ENCODE measurements at places on chromosomes 2 and 18.

DNA sequence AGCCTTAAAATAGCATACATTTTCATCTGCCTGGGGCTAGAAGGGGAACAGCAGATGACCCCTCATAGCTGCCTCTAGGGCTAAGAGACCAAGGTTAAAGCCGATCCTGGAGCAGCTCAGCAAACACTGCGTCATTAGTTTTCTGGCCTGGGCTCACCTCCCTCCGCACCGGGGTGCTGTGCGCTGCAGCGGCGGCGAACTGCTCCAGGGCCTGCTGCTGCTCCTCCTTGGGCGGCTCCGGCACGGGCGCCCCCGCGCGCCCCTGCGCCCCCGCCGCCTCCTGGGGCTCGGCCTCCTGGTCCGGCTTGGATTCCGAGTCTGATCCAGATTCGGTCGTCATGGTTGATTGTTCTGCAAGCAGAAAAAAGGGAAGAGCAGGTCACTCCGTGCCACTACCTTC, 55.0 kb downstream of the EPB41L3 start:
- DNase-seq = no peak

DNA sequence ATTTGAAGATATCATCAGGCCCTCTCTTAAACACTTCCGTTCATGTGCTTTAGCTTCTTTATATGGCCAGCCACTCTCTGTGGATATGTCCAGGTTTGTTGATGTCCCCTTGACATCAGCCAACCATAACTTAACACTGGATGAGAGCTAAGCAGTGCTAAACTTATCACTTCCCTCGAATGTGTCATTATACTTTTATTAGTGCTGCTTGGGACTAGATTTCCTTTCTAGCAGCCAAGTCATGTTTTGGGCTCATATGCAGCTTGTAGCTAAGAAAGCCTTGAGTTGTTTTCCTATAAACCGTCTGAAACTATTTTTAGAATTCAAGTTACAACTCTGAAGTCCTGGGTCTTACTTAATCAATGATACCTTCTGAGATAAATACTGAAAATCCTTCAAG, 144.8 kb upstream of the TNP1 start:
- DNase-seq = no peak

DNA sequence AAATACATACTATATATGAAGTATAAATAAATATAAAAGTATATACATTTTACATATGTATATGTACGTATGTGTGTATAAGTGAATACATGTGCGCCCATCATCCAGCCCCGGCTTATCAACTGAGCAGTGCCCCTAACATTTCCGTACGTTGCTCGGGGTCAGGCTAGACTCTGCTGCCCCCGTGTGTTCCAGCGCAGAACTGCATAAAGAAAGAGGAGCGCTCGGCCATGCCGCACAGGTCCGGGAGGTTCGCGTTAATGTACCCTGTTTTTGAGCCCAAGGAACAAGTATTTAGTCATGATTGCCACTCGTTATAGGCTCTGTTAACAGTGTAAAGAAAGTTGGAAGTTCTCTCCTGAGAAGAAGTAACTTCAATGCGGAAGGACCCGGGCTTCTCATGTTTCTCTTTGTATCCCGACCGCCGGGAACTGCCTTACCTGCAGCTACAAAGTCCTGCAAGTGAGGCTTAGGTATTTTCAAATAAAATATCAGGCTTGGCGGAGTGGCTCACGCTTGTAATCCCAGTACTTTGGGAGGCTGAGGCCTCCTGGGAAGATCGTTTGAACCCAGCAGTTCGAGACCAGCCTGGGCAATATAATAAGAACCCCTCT, 55.7 kb downstream of the CD8B2 start:
- DNase-seq = peak; percentile 85

GRCh38 chr2:173659509-173659908, 304.8 kb downstream of the CDCA7 start:
- DNase-seq = no peak

GRCh38 chr2:62227386-62228075, 31.6 kb downstream of the B3GNT2 start:
- DNase-seq = no peak

DNA sequence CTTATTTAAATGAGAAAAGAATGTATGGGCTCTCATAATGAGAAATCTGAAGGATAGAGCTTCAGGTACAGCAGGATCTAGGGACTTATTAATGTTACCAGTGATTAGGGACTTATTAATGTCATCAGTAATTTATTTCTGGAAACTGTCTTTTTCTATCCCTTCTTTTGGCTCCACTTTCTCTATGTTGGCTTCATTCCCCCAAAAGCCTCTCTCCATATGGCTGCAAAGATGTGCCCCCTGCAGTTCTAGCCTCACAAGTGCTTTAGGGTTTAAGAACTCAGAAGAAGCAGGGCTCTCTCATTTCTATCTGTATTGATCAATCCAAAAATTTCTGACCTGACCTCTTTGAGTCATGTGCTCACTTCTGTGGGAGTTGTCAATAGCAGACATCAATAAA, 480.9 kb downstream of the TXNL1 start:
- no peak for DNase-seq

- DNase-seq = no peak
Observed at GRCh38 chr2:102891296-102891695, 129.5 kb downstream of the TMEM182 start.

DNA sequence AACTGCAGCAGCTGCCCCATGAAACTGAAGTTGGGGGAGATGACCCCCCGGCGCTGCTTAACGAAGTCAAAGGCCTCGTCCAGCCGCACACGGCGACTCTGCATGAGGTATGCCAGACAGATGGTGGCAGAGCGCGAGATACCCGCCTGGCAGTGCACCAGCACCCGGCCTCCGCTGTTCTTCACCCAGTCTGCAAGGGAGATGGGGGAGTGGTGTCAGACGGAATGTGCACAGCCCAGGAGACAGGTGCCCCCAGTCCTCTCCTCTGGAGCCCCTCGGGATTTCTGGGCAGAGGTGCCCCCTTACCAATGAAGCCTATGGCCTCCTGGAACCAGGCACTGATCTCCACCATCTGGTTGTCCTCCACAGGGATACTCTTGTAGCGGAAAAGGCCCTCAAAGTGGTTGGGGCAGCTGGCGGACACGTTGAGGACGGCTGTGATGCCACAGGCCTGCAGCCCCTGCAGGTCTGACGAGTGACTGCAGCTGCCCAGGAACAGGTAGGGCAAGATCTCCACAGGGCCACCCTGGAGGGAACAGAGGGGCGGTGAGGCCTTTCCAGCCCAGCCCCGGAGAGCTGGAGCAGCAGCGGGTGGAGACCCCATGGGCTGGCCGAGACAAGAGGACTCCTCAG, 1.3 kb downstream of the DUSP2 start:
- peak; percentile 51 for DNase-seq

DNA sequence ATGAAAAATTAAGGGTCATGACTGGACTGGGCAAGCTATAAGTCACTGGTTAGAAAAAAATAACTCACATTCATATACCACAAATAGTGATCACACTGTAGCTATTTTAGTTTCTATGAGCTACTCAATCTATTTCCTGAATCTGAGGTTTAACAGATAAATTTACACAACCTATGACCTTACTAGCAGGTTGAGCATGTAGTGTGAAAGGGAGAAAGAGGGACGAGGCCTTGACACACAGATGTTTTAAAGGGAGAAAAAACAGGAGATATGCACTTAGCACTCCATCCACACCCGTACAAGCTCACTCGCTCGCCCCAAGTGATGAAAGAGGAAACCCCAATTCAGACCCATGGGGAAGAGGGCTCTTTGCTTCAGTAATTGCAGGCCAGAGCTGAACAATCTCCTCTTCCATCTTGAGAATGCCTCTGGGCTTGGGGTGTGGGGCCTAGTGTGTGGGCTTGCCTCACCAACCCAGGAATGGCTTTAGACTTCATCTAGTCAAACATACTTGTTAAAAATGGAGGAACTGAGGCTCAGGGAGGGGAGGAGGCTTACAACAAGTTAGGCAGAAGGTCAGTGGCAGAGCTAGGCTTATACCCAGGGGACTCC, 10.7 kb downstream of the CYRIA start:
- no peak for DNase-seq

DNA sequence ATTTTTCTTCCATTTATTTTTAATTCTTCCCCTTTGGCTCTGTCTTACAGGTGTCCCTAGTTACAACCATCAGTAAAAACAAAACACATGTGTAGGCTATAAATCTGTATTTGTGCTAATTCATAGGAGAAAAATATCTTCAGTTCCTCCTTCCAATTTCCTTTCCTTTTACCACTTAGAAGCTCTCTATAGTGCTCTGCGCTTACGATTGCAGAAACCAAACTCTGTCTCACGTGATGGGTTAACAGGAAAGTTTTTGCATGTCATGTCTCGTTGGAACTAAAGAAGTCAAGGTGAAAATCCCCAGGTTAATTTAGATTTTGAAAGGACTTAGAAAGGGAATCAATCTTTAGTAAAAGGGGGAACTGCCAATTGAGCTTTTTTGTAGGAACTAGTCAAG, 1390.5 kb upstream of the ZEB2 start:
- no peak for DNase-seq

GRCh38 chr2:187782301-187782700, 228.1 kb upstream of the TFPI start:
- no peak for DNase-seq

GRCh38 chr18:64419156-64419555, 270.3 kb upstream of the LINC00305 start:
- no peak for DNase-seq

DNA sequence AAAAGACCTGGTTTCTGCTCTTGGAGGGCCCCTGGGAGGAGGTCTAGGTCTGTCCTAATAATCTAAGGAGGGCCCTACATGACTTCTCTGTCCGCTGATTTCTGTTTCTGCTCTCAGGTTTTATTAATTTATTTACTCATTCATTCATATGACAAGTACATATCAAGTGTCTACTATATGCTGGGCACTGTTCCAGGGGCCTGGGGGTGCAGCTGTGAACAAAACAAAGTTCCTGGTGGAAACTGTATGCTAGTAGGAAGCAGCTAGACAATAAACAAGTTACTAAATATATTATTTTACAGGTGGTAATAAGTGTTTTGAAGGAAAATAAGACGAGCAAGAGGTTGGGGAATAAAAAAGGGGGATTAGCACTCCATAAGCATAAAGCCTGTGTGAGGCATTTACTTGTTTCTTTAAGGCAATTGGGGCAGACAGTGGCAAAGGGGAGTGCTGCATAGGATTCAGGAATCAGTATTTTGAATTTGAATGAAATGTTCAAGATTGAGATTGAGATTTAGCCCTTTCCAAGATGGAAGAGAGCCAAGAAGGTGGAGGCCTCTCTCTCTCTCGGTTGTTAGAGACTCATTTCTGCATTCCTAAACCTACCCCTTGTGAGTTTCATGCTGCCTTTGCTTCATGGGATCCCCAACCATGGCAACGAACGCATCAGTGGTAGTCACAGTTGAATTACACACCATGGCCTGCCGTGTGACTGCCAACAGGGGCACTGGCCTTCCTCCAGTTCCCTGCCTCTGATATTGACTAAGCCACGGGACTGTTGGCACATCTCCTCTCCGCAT, 28.3 kb downstream of the DRC1 start:
- no peak for DNase-seq

GRCh38 chr2:45040786-45041185, 31.5 kb upstream of the SIX2 start:
- no peak for DNase-seq

GRCh38 chr2:215435280-215435869, 493 bp downstream of the FN1 start:
- no peak for DNase-seq

DNA sequence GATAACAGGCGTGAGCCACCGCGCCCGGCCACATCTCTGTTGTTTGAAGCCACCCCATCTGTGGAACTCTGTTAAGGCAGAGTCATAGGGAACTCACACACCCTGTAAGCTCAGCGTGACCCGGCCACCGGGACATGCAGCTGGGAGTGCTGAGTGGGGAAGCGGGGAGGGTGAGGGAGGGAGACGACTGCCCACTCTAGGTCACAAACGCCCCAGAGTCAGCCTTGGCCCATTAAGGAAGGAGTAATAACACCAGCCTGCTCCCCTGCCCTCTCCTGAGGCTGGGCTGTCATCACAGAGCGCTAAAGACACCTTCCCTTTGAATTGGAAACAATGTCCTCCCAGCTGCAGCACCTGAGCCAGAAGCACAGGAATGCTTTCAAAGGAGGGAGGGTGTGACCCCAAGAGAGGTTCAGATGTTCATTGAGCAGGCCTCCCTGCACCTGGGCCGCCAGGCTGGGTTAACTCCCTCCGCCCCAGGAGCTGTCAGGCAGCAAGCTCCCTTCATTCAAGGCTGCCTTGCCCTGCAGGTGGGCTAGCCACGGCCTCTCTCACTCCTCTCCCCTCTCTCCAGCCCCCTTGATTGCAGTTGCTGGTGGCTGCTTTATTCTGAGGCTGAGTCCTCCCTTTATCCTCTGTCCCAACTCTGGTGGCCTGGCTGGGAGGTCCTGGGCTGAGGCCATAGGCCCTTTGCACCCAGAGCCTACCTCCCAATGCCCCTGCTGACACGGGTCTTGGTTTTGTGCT, 77.2 kb upstream of the HPCAL1 start:
- DNase-seq = no peak

- DNase-seq = no peak
Observed at GRCh38 chr2:57444752-57445430, 601.7 kb upstream of the VRK2 start.

DNA sequence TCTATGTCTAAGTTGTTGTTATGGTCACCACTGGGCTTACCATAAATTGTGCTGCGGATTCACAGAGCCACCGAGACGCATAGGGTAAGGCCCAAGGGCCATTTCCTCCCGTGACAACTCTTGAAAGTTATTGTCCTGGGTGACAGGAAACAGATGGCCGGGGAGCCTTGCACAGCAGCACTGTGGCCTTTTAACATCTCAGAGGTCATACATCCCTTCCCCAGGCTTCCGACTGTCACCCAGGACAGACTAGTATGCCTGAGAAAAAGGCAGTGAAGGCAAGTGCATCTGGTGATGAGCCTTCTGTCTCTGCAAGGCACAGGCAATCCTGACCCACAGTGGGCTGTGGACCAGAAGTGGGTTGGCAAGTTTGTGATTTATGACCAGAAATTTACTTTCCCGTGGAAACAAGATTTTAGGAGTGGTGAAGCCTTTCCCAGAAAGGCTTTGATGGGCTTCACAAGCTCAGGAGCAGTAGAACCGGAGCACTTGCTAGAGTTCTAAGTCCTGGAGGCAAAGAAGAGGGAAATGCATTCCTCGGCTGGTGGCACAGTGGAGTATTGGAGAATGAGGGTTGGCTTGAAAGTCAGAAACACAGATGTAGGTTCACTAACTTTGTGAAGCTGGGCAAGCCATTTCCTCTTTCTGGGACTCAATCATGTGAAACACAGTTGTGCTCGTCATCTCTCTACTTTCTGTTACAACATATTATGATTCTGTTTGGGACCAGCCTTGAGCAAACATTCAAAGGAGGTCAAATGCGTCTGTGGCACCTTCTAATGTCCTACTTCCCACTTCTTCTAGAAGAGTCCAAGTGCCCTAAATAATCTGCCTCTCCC, 2.0 kb upstream of the CAPN14 start:
- peak; percentile 20 for DNase-seq

- DNase-seq = no peak
Observed at GRCh38 chr2:9665898-9666297, 35.1 kb upstream of the YWHAQ start.
